A549 treated with GW870086 at 1 μM for 4 hours (cell line): ENCODE measurements at places on chromosomes 5 and 9. TPM values are rescaled to one million over a fixed set of nuclear protein-coding genes. Genes with fewer than 3 reads are reported as not detected.

Gene FOCAD
- 12.8 to 17.7 TPM (median 16.4 TPM) in 5 replicates for total RNA-seq

Gene TCF7
- 9.9 to 12.3 TPM (median 11.3 TPM) in 5 replicates for total RNA-seq

Gene BHMT2
- not detected in 5 replicates for total RNA-seq

Gene INSYN2B
- 0.37 to 0.71 TPM (median 0.39 TPM) in 5 replicates for total RNA-seq

Gene DRD1
- total RNA-seq = 0.13 to 0.23 TPM (median 0.17 TPM) in 5 replicates

Gene IFNE
- total RNA-seq = 1.1 to 1.7 TPM (median 1.4 TPM) in 5 replicates

Gene NEURL1B
- 2.3 to 4.7 TPM (median 4.1 TPM) in 5 replicates for total RNA-seq

Gene EPB41L4A
- total RNA-seq = 2.5 to 2.8 TPM (median 2.6 TPM) in 5 replicates

Gene PCDHGB4
- 0.74 to 1.00 TPM (median 0.79 TPM) in 5 replicates for total RNA-seq

Gene ADGRD2
- total RNA-seq = not detected in 5 replicates

Gene KCNT1
- 0.01 to 0.06 TPM (median 0.05 TPM) in 3 of 5 replicates, not detected in the others for total RNA-seq

Gene IFNA21
- total RNA-seq = not detected in 5 replicates
